ENCODE measurements at places on chromosomes 13 and 19. TPM values are rescaled to one million over a fixed set of nuclear protein-coding genes. Genes with fewer than 3 reads are reported as not detected.

Gene SEMA6B
- 7.2 TPM for total RNA-seq

Gene PGLYRP2
- total RNA-seq = not detected

Gene TEKTIP1
- total RNA-seq = 1.7 TPM

Gene ZAR1L
- total RNA-seq = not detected

Gene ETFB
- 180 TPM for total RNA-seq

Gene CAMSAP3
- not detected for total RNA-seq

Gene ZNF844
- 14.7 TPM for total RNA-seq

Gene FBXO17
- total RNA-seq = 3.3 TPM

Gene CASP14
- total RNA-seq = not detected

All from cardiac septum (tissue), 1 donor.